ENCODE measurements at places on chromosomes 3 and 15.

DNA sequence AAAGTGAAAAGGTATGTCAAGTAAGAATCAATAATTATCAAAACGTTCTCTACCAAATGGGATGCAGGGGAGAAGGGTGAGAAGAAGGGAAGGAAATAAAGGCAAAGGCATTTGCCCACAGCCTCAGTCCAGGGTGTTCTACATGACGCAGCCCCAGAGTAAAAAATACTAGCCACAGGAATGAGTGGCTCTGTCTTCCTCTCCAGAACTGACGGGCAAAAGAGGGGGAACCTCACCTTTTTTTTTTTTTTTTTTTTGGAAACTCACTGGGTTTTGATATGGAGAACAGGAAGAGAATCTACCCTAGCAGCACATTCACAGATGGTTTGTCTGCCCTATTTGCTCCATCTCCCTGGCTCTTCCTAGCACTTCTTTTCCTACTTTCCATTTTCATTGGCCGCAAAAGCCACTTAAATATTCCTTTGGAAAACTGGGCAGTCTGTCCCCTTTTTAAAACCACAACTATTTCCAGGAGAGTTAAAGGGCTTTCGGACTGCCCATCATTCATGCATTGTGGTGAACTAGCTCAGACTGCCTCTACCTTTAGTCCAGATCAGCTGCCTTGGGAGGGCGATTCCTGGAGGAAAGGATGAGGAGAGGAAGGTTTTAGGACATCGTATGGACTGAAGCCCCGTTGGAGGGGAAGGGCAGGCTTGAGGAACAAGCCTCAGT is 28.2 kb downstream of the B3GNT5 start:
- DNase-seq: no peak

- DNase-seq: no peak
These were observed 682.5 kb downstream of the GRM7 start for GRCh38 chr3:7543294-7543880.

GRCh38 chr15:76823890-76824289 is 81.2 kb downstream of the SCAPER start:
- DNase-seq: no peak

DNA sequence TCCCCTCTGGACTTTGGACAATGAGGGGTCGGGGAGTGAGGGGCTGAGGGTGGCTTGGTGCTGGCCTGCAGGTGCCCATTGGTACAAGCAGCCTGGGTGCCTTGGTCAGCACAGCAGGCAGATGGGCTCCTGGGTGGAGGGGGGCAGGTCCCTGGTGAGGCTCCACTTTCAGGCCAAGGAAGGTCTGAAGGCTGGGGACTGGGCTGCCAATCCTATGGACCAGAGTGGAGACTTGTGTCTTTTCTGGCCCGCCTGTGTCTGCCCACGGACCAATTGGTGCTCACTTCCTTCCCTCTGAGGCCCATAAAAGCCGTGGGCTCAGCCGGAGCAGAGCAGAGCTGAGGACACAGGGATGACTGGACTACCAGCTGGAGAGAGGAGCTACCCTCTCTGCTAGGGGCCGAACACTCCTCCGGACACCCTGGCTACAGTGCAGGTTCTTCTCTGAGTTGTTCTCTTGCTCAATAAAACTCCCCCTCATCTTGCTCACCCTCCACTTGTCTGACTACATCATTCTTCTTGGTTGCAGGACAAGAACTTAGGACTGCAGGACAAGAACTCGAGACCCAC is 31.9 kb upstream of the IREB2 start:
- peak; percentile 74 for DNase-seq

GRCh38 chr15:89428246-89428645 is 68.1 kb downstream of the RHCG start:
- no peak for DNase-seq

GRCh38 chr3:179460260-179460659 is 9.0 kb upstream of the GNB4 start:
- no peak for DNase-seq

DNA sequence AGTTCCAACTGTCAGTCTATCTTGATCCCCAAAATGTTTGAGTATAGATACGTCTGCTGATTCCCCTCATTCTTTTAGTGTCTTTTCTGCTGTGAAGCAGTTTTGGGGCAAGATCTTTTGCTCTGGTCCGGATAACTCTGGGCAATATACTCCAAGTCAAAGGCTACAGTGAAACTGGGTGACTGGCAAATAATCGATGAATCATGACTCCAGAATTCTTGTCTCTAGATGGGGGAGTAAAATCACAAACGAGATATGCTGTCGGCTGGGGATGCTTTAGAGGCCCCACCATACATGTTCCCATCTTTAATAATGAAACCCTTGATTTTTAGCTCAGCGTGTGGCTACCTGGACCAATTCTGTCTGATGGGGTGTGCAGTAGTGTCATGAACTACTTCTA is 76.5 kb downstream of the KLF13 start:
- DNase-seq: no peak

- DNase-seq: no peak
These were observed 26.6 kb upstream of the PAQR5 start for GRCh38 chr15:69272139-69272538.

GRCh38 chr3:133237380-133237779 is 162.5 kb upstream of the BFSP2 start:
- DNase-seq: no peak

GRCh38 chr3:10635446-10636076 is 130.2 kb upstream of the ATP2B2 start:
- no peak for DNase-seq

GRCh38 chr3:134299185-134299887 is 48.7 kb upstream of the RYK start:
- no peak for DNase-seq

- no peak for DNase-seq
These were observed 656.0 kb downstream of the MCTP2 start for GRCh38 chr15:94887391-94887790.

GRCh38 chr3:78645628-78646310 is 1122.0 kb downstream of the ROBO1 start:
- peak; percentile 46 for DNase-seq

DNA sequence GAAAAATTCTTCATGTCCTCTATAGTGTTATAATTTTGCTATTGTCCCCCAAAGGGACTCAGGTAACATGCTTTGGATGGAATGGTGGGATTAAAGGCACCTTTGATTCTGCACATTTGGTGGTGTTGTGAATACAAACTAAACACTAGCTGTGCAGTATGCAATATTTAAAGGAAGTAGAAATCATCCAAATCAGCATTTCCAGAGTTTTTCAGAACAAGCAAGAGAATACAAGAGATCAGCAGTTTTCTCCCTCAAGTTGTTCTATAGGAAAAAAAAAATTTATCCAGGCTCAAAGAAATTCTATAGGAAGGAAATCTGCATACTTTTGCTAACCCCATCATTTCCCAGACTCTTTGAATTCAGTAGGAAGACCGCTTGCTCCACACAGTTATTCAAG is 10.2 kb upstream of the ADIPOQ start:
- DNase-seq: no peak

DNA sequence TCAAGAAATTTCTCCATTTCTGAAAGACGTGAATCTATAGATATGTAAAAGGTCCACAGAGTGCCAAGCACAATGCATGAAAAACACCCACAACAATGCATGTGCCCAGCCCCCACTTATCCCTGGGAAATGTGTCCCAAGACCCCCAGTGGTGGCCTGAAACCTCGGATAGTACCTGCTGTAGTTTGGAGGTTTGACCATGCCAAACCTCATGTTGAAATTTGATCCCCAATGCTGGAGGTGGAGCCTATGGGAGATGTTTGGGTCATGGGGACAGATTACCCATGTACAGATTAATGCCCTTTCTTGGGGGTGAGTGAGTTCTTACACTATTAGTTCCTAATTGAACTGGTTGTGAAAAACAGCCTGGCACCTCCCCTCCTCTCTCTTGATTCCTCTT is 21.4 kb upstream of the MYZAP start:
- no peak for DNase-seq

DNA sequence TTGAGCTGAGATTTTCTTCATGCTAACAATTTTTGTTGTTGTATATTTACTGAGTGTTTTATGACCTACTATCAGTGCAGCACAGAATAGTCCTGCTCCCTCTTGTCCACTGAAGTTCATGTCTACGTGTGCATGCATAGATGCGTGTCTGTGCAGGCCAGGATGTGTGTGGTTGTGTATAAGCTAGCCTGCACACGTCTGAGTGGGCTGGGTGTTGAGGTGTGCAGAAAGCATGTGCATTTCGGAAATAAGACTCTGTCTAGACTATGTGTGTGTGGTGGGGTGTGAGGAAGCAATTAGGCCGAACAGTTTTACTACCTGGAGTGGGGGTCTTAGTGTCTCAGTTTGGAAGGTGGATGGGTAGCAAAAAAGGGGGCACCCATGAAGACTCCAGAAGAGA is 39.2 kb downstream of the ATP2B2 start:
- DNase-seq: no peak

DNA sequence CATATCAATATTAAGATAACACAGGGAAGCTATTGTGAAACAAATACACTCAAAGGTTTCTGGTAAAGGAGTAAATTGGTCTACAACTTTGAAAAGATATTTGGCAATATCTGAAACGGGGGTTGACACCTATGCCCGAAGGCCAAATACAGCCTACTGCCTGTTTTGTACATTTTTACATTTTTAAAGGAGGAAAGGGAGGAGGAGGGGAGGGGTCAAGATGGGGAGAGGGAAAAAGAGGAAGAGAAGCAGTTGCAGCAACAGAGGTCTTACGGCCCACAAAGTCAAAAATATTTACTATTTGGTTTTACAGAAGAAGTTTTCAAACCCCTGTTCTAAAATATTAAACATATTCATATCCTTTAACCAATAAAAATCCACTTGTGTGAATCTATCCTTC is 94.2 kb downstream of the FMN1 start:
- no peak for DNase-seq

Data from NCI-H226 (cell line).